Suppressor macrophage treated with lipopolysaccharide for 4 hours (primary cell): ENCODE measurements at places on chromosomes 16 and 17.
A peak's percentile ranks its signal among the peaks of the same experiment; 100 is the strongest.

DNA sequence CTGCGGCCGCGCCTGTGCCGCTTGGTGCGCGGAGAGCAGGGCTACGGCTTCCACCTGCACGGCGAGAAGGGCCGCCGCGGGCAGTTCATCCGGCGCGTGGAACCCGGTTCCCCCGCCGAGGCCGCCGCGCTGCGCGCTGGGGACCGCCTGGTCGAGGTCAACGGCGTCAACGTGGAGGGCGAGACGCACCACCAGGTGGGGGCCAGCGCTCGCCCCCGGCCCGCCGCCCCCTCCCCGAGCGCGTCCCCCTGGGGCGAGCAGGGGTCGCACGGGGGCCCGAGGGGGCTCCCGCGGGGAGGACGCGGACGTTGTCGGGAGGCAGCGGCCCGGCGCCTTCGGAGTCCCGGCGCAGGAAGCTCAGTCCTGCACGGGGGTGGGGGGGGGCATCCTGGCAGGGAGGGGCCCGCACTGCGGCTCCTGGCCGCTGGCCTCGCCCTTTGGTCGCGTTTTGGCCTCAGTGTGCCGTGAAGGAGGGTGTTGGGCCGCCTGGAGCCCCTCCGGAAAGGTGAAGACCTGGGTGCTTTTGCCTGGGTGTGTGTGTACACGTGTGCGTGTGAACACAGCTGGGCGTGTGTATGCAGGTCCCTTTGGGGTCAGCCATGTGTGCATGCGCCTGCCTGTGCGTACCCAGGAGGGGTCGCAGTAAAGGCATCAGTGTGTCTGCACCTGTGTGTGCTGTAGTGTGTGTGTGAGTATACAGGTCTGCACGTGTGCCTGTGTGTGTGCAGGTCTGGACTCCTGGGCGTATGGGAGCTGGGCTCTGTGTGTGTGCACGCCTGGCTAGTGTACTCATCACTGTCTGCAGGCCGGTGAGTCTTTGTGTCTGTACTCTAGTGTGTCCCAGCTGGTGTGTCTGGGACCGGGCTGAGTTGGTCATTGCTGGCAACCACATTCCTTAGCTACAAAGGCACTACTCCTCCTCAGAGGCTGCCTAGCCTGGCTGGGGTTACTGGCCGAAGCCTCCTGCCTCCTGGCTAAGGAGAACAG lies 615 bp downstream of the NHERF2 start:
- DNase-seq, result no peak

- no peak for DNase-seq
Observed at GRCh38 chr17:27513849-27514248, 57.6 kb downstream of the KSR1 start.

DNA sequence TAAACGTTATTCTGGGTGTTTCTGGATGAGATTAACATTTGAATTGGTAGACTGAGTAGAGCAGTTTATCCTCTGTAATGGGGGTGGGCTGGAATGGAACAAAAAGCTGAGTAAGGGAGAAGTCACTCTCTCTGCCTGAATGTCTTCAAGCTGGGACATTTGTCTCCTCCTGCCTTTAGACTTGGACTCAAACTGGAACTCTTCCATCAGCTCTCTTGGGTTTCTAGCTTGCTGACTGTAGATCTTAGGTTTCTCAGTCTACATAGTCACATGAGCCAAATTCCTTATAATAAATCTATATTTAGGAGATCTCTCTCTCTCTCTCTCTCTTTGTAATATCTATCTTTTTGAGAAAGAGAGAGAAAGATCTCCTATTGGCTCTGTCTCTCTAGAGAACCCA lies 553.3 kb upstream of the CDH11 start:
- no peak for DNase-seq

- DNase-seq, result peak; percentile 99
Observed at GRCh38 chr16:50696575-50697420, 3.4 kb downstream of the NOD2 start.

GRCh38 chr16:64782484-64782883 lies 339.4 kb downstream of the CDH11 start:
- DNase-seq, result no peak

DNA sequence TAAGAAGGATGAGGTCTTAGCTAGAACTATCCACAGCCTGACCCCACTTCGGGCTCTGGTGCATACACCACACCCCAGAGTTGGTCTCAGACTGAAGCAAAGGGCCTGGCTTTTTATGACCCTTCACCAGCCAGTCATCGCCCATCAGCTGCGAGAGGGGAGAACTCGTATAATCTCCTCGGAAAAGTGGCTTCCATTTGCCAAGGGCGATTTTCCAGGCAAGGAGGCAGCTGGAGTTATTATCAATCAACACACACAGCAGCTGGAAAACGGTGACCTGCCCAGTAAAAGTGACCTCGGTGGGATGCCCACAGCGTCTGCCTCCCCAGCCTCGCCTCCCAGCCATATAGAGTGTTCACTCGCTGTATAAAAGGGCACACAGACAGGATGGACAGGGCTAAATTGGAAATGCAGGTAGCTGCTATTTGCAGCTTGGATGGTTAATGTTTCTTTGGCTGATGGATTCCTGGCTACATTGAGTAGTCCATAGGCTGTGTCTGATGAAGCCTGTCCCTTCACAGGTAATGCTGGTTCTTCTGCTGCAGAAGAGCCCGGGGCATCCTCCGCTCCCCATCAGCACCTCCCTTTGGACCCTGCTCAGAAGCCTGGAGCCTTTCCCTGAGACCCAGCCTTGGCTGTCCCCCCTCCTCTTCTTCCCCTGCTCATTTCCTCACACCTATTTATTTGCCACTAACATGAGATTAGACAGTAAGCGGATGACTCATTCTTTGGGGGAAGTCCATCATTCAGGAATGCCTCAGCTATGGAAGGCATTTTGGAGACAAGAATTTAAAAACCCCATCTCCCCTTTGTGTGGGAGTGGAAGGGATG lies 45.7 kb downstream of the TMEM186 start:
- DNase-seq, result peak; percentile 18
